ENCODE measurements at places on chromosomes 4 and X.
A peak's percentile ranks its signal among the peaks of the same experiment; 100 is the strongest.

- no peak for DNase-seq
Measured at GRCh38 chr4:76556452-76556851, 121.4 kb downstream of the SHROOM3 start.

DNA sequence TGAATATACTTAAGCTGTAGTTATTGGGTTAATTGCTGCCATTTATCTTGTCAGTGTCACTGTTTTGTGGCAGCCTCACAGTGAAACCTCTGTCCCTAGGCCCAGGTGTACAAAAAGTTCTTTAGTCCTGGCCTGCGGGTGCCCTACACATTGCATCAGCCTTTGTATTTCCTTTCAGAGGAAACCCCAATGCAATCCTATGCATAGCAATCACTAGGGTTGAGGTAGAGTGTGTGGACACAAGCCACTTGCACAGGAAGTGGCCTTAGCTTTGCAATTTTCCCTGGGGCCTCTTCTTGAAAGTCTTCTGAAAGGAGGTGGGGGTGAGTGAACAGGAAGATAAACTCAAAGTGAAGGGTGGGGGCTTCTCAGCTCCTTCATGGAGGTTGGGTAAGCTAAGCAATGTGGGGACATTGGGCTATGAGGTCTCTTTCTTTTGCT is 27.8 kb downstream of the VSIG4 start:
- DNase-seq = no peak

DNA sequence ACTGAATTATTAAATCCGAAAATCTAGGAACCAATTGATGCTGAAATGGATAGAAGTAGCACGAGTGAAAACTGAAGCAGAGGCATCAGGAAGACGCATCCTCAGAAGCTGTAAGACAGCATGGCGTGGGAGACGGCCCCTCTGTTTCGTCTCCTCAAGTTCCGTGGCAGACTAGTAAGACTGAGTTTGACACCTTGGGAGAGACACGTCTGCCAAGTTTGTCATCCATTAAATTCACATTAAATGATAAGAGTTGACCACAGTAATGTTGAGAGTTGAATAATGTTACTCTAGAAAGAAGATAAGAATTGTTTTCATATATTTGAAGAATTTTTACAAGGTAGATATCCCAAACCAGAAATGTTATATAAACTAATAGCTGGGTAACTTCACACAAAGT is 736.1 kb upstream of the FRG1 start:
- no peak for DNase-seq

- no peak for DNase-seq
Measured at GRCh38 chr4:20575486-20575885, 124.8 kb upstream of the PACRGL start.

DNA sequence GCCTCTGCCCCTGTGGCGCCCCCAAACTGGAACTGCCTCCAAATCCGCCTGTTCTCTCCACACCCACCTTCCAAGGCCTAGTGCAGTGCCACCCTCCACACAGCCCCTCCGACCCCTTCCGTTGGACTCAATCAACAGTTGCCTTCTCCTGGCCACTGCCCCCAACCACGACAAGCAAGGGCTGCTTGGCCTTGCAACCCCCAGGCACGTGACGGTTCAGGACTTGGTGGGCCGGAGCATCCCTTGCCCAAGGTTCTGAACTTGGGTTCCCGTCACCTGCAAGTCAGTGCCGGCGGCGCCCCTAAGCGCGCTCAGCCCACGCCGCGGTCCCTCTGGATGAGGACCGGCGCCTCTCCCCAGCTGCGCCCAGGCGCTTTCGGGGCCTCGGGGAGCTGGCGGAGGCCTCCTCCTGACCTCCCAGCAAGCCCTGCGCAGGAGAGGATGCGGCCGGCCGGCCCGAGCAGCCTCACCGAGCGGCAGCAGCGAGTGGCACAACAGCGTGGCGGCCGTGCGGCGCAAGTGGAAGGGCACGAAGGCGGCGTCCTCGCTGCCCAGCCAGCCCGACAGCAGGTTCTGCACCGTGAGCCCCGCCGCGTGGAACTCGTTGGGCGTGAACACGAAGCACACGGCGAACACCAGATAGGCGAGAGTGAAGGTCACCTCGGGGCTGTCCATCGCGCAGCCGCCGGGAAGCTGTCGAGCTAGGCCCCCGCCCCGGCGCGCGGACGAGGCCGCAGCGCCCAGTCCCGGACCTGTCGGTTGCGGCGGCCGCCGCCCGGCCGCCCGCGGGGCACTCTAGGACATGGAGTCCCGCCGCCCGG is 750 bp downstream of the TMEM129 start:
- peak; percentile 58 for DNase-seq

GRCh38 chr4:182904211-182904761 is 12.9 kb downstream of the DCTD start:
- no peak for DNase-seq

DNA sequence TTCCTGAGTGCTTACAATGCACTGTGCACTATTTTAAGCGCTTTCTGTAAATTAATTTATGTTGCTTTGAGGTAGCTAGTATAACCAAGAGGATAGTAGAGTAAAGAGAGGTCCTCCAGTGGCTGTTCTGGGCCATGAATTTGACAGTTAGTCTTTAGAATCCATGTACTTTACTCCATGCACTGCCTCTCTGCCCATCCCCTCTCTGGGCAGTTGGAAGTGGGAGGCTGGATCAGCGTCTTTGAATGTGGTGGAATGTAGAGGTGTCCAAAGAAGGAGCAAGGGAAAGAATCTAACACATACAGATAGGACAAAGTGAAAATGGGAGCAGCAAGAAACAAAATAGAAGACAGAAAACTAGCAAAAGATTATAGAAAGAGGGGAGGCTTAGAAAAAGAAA is 712.6 kb downstream of the GRID2 start:
- DNase-seq = no peak

GRCh38 chr4:71231129-71232055 is 107.4 kb upstream of the SLC4A4 start:
- no peak for DNase-seq

- DNase-seq = no peak
Measured at GRCh38 chrX:63743596-63743995, 41.4 kb downstream of the ARHGEF9 start.

GRCh38 chr4:73434311-73434710 is 1.7 kb upstream of the AFP start:
- DNase-seq = no peak

GRCh38 chr4:6974138-6974848 is 64.7 kb downstream of the TBC1D14 start:
- peak; percentile 89 for DNase-seq

- DNase-seq = no peak
Measured at GRCh38 chrX:107323786-107324492, 117.5 kb downstream of the DNAAF6 start.

GRCh38 chr4:23171976-23172375 is 479.2 kb downstream of the GBA3 start:
- no peak for DNase-seq

GRCh38 chr4:47315346-47315745 is 148.2 kb downstream of the COMMD8 start:
- no peak for DNase-seq

DNA sequence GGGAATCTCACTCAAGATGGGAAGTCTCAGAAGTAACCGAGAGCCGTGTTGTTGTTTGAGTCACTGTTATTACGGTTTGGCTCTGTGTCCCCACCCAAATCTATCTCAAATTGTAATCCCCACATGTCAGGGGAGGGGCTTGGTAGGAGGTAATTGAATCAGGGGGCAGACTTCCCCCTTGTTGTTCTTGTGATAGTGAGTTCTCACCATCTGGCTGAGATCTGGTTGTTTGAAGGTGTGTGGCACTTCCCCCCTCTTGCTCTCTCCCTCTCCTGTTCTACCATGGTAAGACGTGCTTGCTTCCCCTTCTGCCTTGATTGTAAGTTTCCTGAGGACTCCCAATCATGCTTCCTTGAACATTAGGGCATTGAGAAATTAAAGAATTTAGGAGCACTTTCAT is 37.0 kb downstream of the HAND2 start:
- DNase-seq = no peak

DNA sequence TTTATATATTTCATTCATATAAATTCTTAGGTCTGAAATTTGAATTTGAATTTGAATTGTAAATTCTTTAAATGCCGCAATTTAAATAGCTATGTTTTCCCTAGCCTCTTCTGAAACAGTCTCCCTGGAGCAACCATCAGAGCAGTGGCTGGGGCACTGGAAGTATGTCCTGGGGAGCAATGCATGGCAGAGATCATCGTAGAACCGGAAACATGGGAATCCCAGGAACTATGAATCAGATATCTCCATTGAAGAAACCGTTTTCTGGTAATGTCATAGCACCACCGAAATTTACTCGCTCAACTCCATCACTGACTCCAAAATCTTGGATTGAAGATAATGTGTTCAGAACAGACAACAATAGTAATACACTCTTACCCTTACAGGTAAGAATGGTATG is 4.9 kb downstream of the CPEB2 start:
- DNase-seq = no peak

- DNase-seq = no peak
Measured at GRCh38 chrX:17527135-17527701, 152.2 kb downstream of the NHS start.

DNA sequence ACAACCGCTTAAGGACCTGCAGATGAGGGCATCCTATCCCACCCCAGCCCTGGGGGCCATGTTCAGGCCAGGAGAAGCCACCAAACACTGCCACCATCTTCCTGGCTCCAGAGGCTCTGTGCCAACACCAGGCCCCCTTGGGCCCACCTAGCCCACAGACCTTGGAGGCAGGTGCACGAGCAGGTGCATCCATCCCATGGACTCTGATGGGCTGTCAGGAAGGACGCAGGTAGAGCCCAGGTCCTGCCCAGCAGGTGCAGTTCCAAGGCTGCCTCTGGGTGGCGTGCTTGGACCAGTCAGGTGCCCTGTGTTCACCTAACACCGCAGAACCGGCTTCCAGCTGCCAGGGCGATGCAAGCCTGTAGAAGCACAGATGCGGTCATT is 22.8 kb upstream of the PDE6B start:
- peak; percentile 22 for DNase-seq

DNA sequence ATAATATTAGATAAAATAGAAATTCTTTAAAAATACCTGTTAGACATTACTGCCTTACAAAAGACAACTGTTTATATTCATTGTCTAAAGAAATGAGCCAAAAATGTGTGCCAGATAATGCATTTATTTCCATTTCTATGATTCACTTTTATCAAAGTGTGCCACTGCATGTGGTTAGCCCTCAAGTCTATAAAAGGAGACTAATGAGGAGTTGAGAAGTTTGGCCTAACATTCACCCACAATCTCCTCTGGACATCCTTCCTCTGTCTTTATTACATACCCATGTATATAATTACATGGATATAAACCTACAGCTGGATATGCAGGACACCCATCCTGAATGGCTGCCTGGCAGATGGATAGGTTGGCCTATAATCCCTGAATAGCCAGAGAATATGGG is 42.6 kb upstream of the PDE5A start:
- no peak for DNase-seq

- no peak for DNase-seq
Measured at GRCh38 chr4:68617003-68617698, 41.0 kb upstream of the UGT2B17 start.

DNA sequence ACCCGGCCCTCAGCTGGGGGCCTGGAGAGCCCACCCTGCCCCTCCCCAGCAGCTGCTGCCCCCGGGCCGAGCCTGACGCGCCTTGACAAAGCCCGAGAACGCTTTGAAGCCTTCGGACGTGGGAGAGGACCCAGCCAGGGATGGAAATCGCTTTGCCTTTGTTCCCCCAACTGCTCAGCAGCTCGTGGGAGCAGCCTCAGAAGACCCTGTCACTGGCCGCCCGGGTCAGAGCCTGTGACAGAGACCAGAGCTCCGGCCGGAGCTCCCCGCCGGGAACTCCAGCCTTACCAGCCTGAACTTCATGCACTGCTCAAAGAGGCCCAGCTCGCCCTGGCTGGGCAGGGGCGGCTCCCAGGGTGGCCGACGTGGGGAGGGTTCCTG is 2.6 kb upstream of the SLC6A8 start:
- no peak for DNase-seq

DNA sequence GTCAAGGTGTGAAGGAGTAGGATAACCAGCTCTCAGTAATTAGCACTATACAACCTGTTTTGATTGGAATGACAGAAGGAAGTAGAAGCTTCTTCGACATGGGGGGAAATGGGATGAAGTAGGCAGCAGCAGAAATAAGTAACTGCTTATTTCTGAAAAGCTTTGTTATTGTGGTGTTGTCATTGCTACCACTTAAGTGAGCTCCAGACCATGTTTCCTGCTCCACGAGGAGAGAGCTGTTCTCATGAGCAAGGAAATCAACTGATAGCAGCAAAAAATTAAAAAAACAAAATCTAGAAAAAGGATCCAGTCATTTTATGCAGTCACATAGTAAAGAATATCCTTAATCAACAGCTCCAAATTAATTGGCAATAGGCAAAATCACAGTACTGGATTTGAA is 106.1 kb upstream of the TLL1 start:
- no peak for DNase-seq

- DNase-seq = peak; percentile 33
Measured at GRCh38 chrX:41720125-41720779, 3.7 kb upstream of the GPR82 start.

- DNase-seq = no peak
Measured at GRCh38 chrX:20515841-20516461, 249.2 kb upstream of the RPS6KA3 start.

DNA sequence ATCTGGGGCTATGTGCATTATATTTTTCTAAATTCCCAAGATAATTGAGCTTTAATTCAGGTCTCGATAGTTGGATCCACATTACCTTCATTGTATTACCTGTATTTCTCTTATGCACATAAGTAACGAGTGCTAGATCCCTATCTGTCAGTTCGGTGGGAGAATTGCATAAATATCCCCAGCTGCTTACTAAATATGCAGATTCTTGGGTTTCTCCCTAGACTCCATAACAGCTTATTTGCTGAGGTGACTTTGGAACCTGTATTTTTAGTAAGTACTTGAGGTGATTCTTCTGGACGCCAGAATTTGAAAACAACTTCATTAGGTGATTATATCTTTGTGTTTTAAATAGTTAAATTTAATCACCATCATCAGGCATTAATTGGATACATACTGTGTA is 15.0 kb downstream of the UGT8 start:
- DNase-seq = no peak

DNA sequence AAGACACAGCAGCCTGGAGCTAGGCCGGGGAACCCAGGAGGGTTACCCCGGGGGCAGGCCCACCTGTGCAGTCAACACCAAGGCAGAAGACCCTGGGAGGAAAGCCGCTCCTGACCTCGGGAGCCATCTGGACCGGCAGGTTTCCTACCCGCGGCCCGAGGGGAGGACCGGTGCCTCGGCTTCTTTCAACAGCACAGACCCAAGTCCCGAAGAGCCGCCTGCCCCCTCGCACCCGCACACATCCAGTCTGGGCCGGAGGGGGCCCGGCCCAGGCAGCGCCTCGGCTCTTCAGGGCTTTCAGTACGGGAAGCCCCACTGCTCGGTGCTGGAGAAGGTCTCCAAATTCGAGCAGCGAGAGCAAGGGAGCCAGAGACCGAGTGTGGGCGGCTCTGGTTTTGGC is 157.8 kb downstream of the SOWAHB start:
- no peak for DNase-seq

DNA sequence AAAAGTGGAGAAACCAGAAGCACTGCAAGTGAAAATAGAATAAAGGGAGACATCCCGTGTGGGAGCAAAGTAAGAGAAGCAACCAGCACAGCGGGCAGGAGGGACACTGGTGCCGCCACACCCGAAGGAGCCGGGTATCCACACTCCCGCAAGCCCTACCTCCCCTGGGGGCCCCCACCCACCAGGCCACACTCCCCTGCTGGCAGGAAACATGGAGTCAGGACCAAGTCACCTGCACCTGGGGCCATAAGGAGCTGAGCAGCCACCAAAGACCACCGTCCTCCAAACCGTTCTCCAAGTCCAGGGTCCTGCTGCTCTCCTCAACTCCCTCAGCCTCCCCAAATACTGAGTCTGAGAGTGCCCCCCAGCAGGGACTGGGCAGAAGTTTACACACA is 30.5 kb downstream of the FGFRL1 start:
- DNase-seq = no peak

- DNase-seq = no peak
Measured at GRCh38 chr4:169201222-169202144, 69.3 kb downstream of the SH3RF1 start.

Data from CD4-positive, alpha-beta T cell (primary cell).